Type B pancreatic cell (in vitro differentiated cells): ENCODE measurements at places on chromosomes 5 and 9.

DNA sequence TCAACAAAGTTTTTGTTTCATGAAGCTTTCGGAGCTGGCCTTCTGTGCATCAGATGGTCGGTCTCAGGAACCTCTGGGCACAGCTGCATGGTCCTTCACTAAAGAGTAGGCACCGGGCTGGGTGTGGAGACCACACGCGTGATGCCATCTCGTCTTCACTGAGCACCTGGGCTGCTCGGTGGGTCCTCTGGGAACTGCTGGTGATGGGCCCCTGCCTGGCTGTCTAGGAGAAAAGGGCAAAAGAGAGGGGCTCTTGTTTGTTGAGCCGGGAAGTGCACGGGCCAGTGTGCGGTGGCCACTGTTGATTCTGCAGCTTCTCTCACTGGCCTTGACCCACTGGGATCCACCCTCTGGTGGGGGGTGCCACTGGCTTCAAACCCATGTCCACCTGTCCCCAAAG is 46.0 kb downstream of the COL5A1 start:
- DNase-seq, result no peak

- no peak for DNase-seq
Observed at GRCh38 chr5:88813244-88813643, 69.7 kb downstream of the MEF2C start.

DNA sequence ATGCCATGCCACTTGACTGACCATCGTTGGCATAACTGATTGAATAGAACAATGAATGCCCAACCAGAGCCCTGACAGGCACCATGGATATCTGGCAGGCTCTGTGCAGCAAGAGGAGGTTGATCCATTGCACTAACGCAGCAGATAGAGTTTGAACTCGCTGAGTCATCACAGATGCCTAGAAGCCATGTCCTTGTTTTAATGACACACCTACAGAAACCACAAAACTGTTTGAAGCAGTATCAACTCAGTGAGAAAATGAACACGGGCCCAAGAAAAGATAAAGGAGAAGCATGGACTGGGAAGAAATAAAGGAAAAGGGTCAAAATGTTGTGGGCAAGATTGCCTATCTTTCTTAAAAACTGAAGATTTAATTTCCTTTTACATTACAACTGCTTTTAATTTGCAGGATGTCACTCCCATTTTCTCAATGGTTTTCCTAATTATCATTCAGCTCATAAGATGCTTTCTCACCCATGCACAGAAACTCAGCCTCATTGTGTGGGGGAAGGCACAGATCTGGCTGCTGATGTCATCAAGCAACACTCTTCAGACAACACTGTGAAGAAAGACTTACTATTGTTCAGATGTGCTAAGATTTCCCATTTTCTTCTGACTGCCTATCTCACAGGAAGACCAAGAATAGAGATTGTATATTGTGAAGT is 129.0 kb downstream of the PIK3R1 start:
- DNase-seq, result no peak

DNA sequence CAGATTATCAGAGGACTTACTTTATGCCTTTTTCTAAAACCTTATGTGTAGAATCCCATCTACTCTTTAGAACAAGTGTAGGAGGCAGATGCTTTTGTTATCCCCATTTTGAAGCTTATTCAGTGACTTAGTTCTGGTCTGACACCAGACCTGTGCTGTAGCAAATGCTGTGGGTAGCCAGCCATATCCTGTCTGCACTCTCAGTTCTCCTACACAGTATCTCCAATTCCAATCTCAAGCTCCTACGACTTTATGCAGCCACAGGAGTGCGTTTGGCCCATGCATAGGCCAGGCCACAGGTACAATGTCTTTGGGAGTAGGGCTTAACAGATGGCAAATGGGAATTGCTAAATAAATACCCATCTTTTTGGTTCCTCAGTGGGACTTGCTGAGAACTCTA is 292.6 kb downstream of the MCTP1 start:
- no peak for DNase-seq

DNA sequence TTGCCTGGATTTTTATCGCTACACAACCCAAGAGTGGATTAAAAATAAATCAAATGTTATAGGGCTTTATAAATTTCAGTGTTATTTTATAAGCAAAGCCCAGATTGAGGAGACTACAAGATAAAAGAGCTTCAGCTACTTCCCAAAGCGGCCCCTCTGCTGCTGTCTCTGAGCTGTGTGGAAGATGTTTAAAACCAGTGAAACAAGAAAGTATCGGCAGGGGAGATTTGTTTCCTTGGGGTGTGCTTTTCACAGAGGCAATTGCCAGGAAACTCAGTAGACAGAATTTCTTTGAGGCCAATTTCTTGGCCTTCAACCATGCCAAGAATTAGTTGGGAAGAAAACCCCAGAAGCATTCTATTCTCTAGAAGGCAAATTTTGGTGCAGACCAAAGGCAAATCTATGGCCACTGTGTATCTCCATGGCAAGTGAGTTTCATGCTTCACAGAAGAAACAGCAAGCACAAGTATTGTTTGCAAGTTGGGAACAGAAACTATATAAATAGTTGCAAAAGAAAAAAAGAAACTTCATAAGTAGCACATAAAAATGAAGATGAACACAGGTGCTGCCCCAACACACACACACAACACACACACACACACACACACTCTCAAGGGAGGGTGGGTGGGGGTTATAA is 197.2 kb downstream of the PARP8 start:
- DNase-seq, result no peak

- no peak for DNase-seq
Observed at GRCh38 chr9:98866435-98867102, 59.1 kb downstream of the GALNT12 start.

DNA sequence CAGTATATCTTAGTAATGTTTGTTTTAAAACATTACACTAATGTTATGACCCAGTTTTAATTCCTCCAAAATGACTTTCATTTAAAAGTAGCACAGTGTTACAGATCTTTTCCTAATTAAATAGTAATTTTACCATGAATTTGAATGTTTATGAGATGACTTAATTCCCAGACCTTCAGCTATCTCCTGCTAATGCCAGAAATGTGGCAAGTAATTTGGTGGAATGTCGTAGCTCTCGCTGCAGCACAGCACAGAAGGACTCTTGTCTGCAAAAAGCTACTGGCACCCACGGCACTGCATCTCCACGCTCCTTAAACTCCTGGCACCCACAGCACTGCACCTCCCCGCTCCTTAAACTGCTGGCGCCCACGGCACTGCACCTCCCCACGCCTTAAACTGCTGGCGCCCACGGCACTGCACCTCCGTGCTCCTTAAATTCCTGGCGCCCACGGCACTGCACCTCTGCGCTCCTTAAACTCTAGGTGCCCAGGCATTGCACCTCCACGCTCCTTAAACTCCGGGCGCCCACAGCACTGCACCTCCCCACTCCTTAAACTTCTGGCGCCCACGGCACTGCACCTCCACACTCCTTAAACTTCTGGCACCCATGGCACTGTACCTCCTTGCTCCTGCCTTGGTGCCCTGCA is 163.1 kb downstream of the CDK5RAP2 start:
- DNase-seq, result no peak

DNA sequence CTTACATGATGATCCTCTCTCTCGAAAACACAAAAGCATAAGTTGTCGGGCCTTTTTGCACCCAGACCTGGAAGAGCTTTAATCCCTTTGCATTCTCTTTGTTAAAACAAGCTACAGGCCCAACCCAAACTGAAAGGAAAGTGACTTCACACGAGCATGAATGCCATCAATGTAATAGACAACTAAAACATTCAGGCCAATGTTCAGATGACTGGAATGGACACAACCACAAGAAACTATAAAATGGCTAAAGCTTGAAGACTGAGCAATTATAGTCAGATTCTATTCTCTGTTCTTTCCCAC is 45.5 kb downstream of the RFX3 start:
- DNase-seq, result no peak

- DNase-seq, result no peak
Observed at GRCh38 chr5:158017469-158017868, 158.5 kb upstream of the CLINT1 start.

DNA sequence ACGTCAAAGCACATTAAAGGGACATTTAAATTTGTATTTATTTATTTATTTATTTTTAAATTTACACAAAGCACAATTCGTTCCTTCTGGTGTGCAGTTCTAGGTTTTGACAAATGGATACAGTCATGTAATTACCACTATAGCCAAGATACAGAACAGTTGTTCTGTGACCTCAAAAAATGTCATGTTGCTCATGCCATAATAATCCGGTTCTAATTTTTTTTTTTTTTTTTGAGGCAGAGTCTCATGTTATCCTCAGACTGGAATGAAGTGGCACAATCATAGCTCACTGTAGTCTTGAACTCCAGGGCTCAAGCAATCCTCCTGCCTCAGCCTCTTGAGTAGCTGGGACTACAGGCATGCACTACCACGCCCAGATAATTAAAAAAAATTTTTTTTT is 7.8 kb downstream of the IGFBPL1 start:
- DNase-seq, result no peak

DNA sequence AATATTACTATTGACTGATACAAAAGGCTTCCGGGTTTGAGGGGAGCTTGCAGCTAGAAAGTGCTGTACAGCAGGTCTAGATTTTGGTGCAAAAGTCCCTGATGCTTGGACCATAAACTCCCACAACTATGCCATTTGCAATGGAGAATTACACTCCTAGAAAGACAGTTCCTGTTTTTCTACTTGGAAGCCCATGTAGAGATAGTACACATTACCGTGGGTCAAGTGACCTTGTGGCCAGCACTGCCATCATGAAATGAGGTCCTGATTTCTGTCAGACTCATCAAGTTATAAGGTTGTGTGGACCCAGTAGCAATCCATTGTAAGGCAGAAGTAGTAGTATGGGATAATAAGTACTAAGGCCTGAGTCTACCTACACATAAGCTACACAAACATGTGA is 42.8 kb upstream of the TNFSF8 start:
- no peak for DNase-seq
